Osteoblast (primary cell): ENCODE measurements at places on chromosomes 1 and 21.
A peak's percentile ranks its signal among the peaks of the same experiment; 100 is the strongest.

GRCh38 chr1:1554926-1555915, 14.8 kb upstream of the TMEM240 start:
- DNase-seq: peak; percentile 96
- H3K4me1 ChIP-seq: peaks cover 11% of the 10 kb centered on the region
- H3K27ac ChIP-seq: peak overlapping the region; percentile 24
- H3K27me3 ChIP-seq: no peaks in the 10 kb centered on the region
- H3K4me3 ChIP-seq: peak overlapping the region; percentile 13

DNA sequence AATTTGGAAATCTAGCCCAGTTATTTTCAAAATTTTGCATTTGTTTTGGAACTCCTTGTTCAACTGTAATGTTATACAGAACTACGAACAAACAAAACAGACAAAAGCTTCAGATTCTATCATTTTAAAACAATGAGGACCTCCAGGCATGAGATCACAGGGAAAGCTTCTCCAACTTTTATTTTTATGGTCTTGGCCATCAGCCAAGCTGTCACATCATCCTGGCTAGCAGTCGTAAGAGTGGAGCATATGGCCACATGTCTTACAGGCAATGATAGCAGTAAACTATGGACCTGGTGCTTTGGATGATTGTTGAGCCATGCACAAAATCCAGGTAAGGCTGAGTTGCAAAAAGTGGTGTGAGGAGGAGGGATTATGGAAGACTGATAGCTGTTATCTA, 299.6 kb downstream of the LMX1A start:
- H3K27ac ChIP-seq: no peak overlapping the region
- H3K27me3 ChIP-seq: no peaks in the 10 kb centered on the region
- no peaks in the 10 kb centered on the region for H3K4me1 ChIP-seq

GRCh38 chr1:216113181-216113580, 310.1 kb downstream of the USH2A start:
- H3K27me3 ChIP-seq: no peaks in the 10 kb centered on the region
- no peaks in the 10 kb centered on the region for H3K36me3 ChIP-seq
- no peak overlapping the region for H3K27ac ChIP-seq
- H3K4me3 ChIP-seq: no peak overlapping the region
- no peak for DNase-seq

DNA sequence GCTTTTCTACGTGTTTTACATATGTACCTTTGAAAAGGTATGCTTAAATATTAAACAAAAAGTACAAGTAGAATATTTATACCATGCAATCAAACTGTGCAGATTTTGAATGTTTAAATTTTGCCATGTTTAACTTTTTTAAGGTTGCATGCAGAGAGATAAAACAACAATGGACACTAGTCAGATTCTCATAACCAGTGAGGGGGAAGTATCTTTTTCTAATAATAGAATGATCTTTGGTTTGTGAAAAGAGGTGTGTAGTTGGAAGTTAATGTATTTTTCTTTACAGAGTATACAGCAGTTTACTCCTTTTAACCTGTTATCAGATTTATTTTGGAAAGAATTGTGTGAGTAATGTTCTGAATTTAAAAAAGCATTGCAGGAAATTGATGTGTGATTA, 27.1 kb downstream of the POU2F1 start:
- no peak overlapping the region for H3K27ac ChIP-seq
- H3K4me3 ChIP-seq: no peak overlapping the region
- H3K36me3 ChIP-seq: no peaks in the 10 kb centered on the region
- no peaks in the 10 kb centered on the region for H3K4me1 ChIP-seq

GRCh38 chr1:178543290-178543607, 30.3 kb downstream of the TEX35 start:
- H3K27me3 ChIP-seq: no peaks in the 10 kb centered on the region
- peak; percentile 78 for DNase-seq
- peak overlapping the region; percentile 96 for H3K4me3 ChIP-seq
- peaks cover 36% of the 10 kb centered on the region for H3K4me1 ChIP-seq
- peaks cover 3% of the 10 kb centered on the region for H3K36me3 ChIP-seq

DNA sequence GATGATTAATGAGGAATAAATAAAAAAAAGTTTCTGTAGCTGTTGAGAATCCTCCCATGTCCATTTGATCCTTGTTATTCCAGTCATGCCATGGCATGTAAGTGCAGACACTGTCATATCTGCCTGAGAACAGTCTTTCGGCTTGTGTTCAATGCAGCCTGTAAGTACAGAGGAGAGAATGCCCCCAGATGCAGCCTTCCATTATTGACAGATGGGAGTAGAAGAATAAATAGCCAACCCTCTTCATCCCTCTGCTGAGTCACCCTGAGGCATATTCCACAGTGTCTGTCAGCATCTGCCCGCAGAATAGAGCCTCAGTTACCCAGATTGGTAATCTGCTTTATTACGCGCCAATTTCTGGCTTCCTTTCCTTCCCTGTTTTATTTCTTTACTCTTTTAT, 139.4 kb downstream of the LRRC7 start:
- H3K27ac ChIP-seq: no peak overlapping the region
- H3K27me3 ChIP-seq: no peaks in the 10 kb centered on the region
- H3K4me1 ChIP-seq: no peaks in the 10 kb centered on the region
- H3K36me3 ChIP-seq: no peaks in the 10 kb centered on the region

- DNase-seq: no peak
- no peak overlapping the region for H3K4me3 ChIP-seq
- no peaks in the 10 kb centered on the region for H3K27me3 ChIP-seq
- H3K4me1 ChIP-seq: peaks cover under 1% of the 10 kb centered on the region
These were observed 391.8 kb downstream of the DUSP10 start for GRCh38 chr1:221350091-221350490.

DNA sequence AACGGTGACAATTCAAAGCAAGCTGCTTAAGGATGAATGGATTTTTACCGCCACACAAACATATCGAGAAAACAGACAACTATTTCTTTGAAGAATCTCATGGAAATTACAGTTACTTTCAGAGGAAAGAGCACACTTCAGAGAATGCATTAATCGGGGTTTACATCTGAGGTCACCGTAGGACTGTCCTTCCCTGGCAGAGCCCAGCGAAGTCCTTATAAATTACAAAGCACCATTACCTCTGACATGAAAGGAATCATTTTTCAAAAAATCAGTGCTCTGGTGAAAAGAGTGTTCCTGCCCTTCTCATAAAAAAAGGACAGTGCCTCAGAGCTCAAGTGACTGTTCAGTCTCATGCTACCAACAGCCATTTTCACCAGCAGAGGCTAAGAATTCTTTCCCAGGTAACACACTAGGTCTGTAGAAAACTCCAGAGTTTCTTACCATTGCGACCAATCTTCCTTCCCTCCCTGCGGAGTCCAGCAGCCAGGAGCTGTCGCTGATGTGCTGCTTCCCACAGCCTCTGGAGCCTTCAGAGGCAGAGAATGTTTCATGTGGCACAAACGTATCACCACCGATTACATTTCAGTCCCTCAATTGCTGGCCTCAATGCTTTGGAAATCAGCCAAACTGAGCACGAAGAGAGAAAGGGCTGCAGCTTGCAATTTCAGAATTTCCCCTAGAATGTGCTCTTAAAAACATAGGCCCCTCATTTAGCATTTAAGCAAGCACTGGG, 75.4 kb downstream of the PLD5 start:
- no peak overlapping the region for H3K4me3 ChIP-seq
- no peak for DNase-seq
- no peak overlapping the region for H3K27ac ChIP-seq
- H3K4me1 ChIP-seq: no peaks in the 10 kb centered on the region
- H3K27me3 ChIP-seq: no peaks in the 10 kb centered on the region
- H3K36me3 ChIP-seq: no peaks in the 10 kb centered on the region

DNA sequence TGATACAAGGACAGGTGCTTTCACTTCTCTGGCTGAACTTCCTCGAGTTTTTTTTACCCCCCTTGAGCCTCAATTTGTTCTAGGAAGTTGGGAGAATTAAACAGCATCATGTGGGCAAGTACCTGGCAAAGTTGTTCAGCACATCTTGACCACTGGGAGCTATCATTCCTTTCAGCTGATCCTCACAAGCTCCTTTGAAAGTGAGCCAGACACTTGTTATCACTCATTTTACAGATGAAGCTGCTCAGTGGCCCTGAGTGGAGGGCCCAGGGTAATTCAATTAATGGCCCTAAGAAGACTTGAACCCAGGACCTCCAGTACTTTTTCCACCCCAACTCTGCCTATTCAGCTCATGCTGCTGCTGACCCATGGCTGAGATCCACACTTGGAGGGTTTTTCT, 2.0 kb downstream of the RGS8 start:
- H3K4me1 ChIP-seq: peaks cover 5% of the 10 kb centered on the region
- no peaks in the 10 kb centered on the region for H3K36me3 ChIP-seq
- no peaks in the 10 kb centered on the region for H3K27me3 ChIP-seq
- DNase-seq: no peak
- no peak overlapping the region for H3K27ac ChIP-seq

DNA sequence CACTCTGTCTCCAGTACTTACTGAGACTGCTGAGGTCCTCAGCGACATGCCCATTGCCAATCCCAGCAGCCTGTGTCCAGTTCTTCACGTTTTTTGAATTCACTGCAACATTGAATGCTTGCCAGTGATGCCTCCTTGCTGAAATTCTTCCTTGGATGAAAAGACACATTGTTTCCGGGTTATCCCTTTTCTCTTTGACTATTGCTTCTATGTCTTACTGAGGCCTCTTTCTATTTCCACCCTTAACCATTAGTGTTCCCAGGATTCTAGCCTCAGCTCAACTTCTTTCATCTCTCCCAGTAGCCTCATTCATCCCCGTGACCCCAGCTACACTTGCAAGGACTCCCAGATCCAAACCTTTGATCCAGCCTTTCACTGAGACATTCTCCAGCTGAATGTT, 46.5 kb upstream of the KIF26B start:
- H3K36me3 ChIP-seq: no peaks in the 10 kb centered on the region
- no peaks in the 10 kb centered on the region for H3K4me1 ChIP-seq
- H3K27ac ChIP-seq: no peak overlapping the region
- H3K4me3 ChIP-seq: no peak overlapping the region
- no peak for DNase-seq

GRCh38 chr1:218312509-218312908, 27.4 kb downstream of the RRP15 start:
- H3K4me1 ChIP-seq: peaks cover 14% of the 10 kb centered on the region
- peak overlapping the region; percentile 85 for H3K27ac ChIP-seq
- H3K27me3 ChIP-seq: no peaks in the 10 kb centered on the region
- H3K4me3 ChIP-seq: peak overlapping the region; percentile 21

DNA sequence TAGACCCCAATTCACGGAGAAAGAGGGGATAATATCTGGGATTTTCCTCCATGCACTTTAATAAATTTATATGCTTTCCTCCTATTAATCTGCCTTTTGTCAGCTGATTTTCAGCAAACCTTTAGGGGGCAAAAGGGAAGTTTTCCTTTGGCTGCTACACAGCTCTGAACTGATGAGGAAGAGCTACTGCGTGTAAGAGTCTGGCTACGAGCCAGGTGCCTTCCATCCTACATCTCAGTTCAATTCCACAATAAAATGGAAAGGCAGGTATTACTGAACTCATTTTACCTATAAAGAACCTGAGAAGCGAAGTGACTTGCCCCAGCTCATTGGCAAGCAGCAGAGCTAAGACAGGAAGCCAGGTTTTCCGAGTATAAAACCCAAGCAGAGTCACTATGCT, 28.3 kb upstream of the ZNF326 start:
- H3K27me3 ChIP-seq: no peaks in the 10 kb centered on the region
- H3K27ac ChIP-seq: no peak overlapping the region
- H3K4me3 ChIP-seq: no peak overlapping the region
- no peaks in the 10 kb centered on the region for H3K36me3 ChIP-seq

GRCh38 chr1:187763976-187764375, 935.2 kb downstream of the PLA2G4A start:
- no peak overlapping the region for H3K27ac ChIP-seq
- H3K4me1 ChIP-seq: no peaks in the 10 kb centered on the region
- peak; percentile 30 for DNase-seq
- H3K36me3 ChIP-seq: no peaks in the 10 kb centered on the region
- no peaks in the 10 kb centered on the region for H3K27me3 ChIP-seq

GRCh38 chr1:185268352-185268751, 48.7 kb downstream of the IVNS1ABP start:
- H3K36me3 ChIP-seq: no peaks in the 10 kb centered on the region
- no peaks in the 10 kb centered on the region for H3K27me3 ChIP-seq
- no peak overlapping the region for H3K4me3 ChIP-seq
- no peak overlapping the region for H3K27ac ChIP-seq
- H3K4me1 ChIP-seq: no peaks in the 10 kb centered on the region
- no peak for DNase-seq

DNA sequence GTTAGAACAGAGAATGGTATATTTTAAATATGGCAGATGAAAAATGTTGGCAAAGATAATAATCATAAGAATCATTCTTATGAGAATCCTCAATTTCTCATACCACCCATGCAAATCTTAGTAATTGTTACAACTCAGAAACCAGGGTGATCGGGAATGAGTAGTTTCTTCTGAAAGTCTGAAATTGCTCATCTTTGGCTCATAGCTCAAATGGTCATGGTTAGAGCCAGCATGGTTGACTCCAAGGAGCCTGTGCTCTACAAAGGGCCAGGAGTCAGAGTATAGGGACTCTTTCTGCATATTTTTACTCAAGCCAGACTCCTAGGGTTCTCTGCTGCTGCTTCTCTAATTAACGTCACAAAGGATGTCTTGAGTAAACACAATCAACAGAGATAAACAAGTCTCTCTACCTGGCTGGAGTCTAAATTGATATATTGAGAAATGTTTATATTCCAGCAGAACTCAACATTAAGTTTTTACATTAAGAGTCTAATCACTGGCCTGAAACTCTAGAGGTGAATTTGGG, 1.9 kb upstream of the ETV3 start:
- peaks cover 12% of the 10 kb centered on the region for H3K36me3 ChIP-seq
- no peaks in the 10 kb centered on the region for H3K27me3 ChIP-seq

DNA sequence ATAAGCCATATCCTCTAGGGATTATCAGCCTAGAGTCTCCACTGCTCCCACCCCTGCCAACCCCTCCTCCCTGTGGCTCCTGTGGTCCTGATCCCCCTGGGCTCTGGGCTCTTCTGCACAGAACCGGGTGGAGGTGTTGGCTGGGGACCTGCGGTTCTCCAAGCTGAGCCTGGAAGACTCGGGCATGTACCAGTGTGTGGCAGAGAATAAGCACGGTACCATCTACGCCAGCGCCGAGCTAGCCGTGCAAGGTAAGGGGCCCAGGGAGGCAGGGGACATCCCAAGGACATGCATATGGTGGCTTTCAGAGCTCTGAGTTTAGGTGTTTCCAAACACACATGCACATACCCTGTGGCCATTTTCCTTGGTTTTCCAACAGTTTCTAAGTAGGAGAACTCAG, 19.3 kb downstream of the CNTN2 start:
- H3K27me3 ChIP-seq: peaks cover 5% of the 10 kb centered on the region
- no peaks in the 10 kb centered on the region for H3K4me1 ChIP-seq
- no peak for DNase-seq
- no peak overlapping the region for H3K27ac ChIP-seq
- no peaks in the 10 kb centered on the region for H3K36me3 ChIP-seq

- peaks cover 28% of the 10 kb centered on the region for H3K4me1 ChIP-seq
- no peak overlapping the region for H3K4me3 ChIP-seq
- no peaks in the 10 kb centered on the region for H3K27me3 ChIP-seq
- H3K27ac ChIP-seq: no peak overlapping the region
These were observed 15.9 kb downstream of the SAMD11 start for GRCh38 chr1:939511-940106.

- no peak overlapping the region for H3K4me3 ChIP-seq
- no peak for DNase-seq
- H3K36me3 ChIP-seq: no peaks in the 10 kb centered on the region
- H3K27me3 ChIP-seq: no peaks in the 10 kb centered on the region
These were observed 31.1 kb downstream of the FYB2 start for GRCh38 chr1:56788102-56788501.

GRCh38 chr21:37257511-37257966, 9.6 kb downstream of the VPS26C start:
- peak overlapping the region; percentile 76 for H3K4me3 ChIP-seq
- peak overlapping the region; percentile 74 for H3K27ac ChIP-seq
- no peak for DNase-seq
- no peaks in the 10 kb centered on the region for H3K27me3 ChIP-seq
